ENCODE measurements at places on chromosomes 16 and 17.

DNA sequence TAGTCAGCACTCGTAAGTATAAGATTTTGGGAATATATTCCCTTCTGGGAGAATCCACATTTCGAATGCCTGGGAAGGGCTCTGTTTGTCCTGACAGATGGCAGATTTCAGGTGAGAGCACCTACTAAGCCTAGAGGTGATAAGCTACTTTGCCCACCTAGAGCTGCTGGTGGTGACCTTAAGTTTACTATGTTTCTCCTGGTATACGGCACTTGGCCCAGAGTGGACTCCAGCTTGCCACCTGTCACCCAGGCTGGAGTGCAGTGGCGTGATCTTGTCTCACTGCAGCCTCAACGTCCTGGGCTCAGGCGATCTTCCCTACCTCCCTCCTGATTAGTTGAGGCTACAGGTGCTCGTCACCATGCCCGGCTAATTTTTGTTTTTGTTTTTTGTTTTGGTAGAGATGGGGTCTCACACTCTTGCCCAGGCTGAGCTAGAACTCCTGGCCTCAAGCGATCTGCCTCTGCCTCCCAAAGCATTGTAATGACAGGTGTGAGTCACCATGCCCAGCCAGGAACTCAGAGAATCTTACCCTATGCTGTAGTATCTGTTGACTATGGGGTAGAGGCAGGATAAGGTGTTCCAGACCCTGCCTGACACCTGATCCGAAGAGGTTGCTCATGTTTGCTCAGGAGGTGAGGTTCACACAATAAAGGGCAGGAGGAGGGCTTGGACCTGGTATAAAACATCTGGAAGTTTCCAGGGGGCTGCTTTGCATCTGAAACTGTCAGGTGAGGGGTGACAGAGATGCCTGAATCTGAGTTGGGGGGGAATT, at the start of gene ZG16:
ZG16 (plus strand) TSS at position 681 of the 775 bp plus-strand sequence. CDS start 1,011 bp downstream, outside the sequence.
- DNase-seq, result no peak

DNA sequence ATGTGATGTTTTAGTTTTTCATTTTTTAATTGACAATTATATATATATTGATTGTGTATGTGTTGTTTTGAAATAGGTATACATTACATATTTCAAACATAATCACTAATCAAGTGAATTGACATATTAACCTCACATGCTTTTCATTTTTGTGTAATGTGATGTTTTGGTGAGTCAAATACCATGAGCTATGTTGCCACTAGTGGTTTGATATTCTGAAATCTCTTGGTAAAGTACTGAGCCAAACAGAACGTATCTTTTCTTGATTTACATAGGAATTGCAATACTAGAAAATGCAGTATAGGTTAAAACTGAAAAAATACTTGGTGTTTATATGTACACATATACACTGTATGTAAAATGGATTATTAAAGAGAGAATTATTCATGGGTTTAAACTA, 65.2 kb upstream of the SIAH1 start:
- no peak for DNase-seq

GRCh38 chr17:40463122-40463550, 19.9 kb downstream of the IGFBP4 start:
- no peak for DNase-seq

DNA sequence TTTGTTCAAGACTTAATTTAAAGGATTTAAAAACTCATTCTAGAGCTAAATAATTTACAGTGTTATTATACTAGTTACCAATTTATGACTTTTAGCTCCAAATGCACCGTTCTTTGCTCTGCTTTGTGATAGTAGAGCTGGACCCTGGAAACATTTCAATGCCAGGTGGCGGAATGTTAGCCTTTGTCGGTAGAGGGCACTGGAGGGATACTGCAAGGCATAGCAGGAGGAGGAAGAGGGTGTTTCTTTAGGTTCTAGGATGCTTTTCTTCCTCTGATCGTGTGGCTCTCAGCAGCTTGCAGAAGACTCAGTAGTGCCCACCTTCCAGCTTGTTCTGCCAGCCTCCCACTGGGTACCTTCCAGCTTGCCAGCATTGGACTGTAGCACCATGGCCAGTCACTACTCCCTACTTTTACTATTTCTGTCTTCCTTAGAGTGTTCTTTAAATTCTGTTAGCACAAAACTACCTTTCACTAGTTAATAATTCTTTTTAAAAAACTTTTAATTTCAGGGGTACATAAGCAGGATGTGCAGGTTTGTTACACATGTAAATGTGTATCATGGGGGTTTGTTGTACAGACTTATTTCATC, 325.3 kb downstream of the UTP18 start:
- peak; percentile 2 for DNase-seq

DNA sequence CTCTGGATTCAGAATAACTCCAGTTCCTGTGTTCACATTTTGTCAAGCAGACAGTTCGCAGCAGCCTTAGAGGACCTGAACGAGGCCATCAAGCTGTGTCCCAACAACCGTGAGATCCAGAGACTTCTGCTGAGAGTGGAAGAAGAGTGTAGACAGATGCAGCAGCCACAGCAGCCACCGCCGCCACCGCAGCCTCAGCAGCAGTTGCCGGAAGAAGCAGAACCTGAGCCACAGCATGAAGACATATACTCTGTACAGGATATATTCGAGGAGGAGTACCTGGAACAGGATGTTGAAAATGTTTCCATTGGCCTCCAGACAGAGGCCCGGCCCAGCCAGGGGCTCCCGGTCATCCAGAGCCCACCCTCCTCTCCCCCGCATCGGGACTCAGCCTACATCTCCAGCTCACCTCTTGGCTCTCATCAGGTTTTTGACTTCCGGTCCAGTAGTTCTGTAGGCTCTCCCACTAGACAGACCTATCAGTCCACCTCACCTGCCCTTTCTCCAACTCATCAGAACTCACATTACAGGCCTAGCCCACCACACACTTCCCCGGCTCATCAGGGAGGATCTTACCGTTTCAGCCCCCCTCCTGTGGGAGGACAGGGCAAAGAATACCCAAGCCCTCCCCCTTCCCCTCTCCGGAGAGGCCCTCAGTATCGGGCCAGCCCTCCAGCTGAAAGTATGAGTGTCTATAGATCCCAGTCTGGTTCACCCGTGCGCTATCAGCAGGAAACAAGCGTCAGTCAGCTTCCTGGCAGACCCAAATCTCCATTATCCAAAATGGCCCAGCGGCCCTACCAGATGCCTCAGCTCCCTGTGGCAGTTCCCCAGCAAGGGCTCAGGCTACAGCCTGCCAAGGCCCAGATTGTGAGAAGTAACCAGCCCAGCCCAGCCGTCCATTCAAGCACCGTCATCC, 25.9 kb downstream of the CYB561 start:
- no peak for DNase-seq

- no peak for DNase-seq
Observed at GRCh38 chr17:5042157-5043022, 7.2 kb upstream of the SLC52A1 start.

- DNase-seq, result no peak
Observed at GRCh38 chr17:43879723-43880419, 27.5 kb downstream of the MPP2 start.

GRCh38 chr16:49834531-49835151, 21.3 kb downstream of the ZNF423 start:
- DNase-seq, result no peak

- DNase-seq, result no peak
Observed at GRCh38 chr16:24976971-24977677, 38.0 kb downstream of the ARHGAP17 start.

- no peak for DNase-seq
Observed at GRCh38 chr17:57637666-57638010, 107.5 kb downstream of the CCDC182 start.

- no peak for DNase-seq
Observed at GRCh38 chr17:37447641-37448040, 41.0 kb downstream of the TADA2A start.

DNA sequence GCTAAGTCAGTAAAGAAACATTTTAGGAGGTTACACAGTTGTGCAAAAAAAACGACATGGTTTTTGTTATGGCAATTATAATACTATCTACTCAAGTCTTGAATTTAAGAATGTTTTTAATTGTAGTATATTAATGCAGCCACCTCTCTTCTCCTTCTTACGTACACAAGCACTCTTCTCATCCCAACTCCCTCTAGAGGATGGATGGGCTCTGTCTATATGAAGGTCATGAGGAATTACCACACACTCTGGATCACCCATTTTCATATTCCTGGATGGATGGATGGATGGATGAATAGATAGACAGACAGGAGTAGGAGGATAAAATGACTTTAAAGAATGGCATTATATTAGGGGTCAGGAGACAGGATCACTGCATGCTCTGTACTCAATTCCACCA, 120.0 kb downstream of the PHKB start:
- DNase-seq, result no peak

GRCh38 chr16:48492133-48492532, 106.9 kb upstream of the SIAH1 start:
- DNase-seq, result no peak

GRCh38 chr17:29458066-29458465, 67.9 kb downstream of the TAOK1 start:
- no peak for DNase-seq

- DNase-seq, result peak; percentile 44
Observed at GRCh38 chr17:32341141-32341856, 674 bp downstream of the C17orf75 start.

- DNase-seq, result no peak
Observed at GRCh38 chr17:60653569-60653968, 24.1 kb upstream of the BCAS3 start.

- DNase-seq, result no peak
Observed at GRCh38 chr17:72598695-72599094, 477.9 kb downstream of the SOX9 start.

DNA sequence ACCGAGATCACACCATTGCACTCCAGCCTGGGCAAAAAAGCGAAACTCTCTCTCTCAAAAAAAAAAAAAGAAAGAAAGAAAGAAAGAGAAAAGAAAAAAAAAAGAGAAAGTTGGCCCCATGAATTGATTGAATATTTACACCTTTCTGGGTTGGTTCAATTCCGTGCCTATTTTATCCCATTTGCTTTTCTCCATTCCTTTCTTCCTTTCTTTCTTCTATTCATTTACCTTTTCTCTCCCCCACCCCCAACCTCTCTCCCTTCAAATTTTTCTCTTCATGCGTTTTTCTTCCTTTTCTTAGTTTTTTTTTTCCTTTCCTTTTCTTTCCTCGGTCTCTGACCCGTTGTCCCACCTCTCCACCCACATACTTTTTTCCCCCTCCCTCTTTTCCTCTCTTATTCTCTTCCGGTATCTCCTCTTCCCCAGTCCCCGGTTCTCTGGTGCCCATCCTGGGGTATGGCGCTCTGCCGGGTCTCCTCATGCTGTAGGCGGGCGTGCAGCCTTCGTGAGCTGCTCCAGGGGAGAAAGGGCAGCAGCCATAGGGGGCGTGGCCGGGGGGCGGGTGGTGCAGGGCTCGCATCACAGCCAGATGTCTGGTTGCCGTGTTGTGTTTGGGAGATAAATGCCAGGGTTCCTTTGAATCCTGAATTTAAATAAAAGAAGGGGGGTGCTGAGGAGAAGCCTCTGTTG, 5.3 kb upstream of the COL1A1 start:
- DNase-seq, result no peak

DNA sequence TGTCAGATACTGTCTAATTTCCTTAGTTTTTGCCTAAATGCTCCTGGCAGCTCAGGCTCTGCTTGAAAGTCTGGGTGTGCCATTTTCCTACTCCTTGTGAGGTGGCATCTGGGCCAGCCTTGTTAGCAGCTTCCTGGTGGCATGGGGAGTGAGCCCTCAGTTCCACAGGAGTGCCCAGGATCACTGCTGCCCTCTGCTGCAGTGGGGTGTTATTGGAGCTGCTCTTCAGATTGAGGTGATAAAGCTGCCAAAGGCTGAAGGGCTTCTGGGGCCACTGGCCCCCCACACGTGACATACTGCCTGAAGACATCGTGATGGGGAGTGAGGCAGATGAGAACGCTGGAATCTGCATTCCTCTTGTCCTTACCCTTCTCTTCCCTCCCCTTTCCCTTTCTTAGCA, 27.4 kb downstream of the CEP95 start:
- no peak for DNase-seq

DNA sequence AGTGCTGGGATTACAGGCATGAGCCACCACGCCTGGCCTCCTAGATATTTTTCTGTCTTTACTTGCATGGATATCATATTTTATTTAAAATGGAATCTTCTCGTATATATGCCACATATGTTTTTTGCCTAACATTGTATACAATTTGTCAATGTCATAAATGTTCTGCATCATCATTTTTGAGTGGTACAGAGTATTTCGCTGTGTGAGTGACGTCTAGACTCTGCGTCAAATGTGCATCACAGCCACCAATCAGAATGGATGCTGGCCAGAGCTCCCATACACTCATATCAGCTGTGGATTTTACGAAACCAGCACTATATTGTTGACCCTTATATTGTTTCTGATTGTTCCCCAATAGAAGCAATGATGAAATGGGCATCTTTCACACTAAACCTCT, 57.2 kb downstream of the ERCC4 start:
- DNase-seq, result no peak

GRCh38 chr17:44971776-44972483, 3.8 kb upstream of the C1QL1 start:
- peak; percentile 86 for DNase-seq

DNA sequence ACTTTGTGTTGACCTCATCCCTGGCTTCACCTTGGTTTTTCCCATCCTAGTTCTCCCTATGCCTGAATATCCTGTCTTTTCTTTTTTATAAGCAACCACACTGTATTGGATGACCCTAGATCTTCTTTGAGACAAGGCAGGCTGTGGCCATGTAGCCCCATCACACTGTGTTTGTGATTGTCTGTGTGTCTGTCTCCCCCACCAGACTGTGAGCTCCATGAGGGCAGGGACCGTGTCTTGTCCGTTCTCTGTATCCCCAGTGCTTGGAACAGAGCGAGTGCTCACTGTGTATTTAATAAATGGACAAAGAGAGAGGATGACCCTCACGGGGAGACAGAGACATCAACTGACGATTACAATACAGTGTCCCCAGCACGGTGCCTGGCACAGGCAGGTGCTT, 7.1 kb downstream of the SLC25A39 start:
- DNase-seq, result no peak

DNA sequence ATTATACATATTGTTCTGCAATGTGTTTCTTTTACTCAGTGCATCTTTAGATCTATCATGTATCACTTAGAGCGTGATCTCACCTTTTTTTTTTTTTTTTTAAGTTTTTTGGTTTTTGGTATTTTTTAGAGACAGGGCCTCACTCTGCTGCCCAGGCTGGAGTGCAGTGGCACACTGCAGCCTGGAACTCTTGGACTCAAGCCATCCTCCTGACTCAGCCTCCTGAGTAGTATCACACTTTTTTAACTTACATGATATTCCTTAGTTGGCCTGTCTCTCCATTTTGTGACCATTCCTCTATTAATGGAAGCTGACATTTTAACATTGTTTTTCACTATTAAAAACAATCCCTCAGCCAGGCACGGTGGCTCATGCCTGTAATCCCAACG, 4.7 kb upstream of the MPO start:
- no peak for DNase-seq
